Urinary bladder (tissue), 4 donors: ENCODE measurements at places on chromosomes 1 and 21. TPM values are rescaled to one million over a fixed set of nuclear protein-coding genes. Genes with fewer than 3 reads are reported as not detected.

The TIE1 gene
- total RNA-seq: 38.5 TPM

DNA sequence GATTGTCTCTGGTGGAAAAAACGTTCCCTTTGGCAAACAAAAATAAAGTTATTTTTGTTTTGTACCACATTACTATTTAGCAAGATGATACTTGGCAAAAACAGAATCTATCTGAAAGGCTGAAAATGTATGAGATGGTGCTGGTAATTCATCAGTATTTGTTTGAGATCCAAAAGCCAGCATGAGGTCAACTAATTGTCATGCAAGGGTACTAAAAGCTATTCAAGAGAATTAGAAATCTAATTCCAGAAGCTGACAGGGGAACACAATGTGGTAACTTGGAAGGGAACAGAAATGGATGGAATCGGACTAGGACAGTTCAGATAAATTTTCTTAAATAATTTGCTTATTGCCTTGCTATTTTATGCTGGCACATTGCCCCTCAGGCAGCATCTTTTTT, 263.8 kb downstream of the KCNT2 start:
- no peak for DNase-seq

DNA sequence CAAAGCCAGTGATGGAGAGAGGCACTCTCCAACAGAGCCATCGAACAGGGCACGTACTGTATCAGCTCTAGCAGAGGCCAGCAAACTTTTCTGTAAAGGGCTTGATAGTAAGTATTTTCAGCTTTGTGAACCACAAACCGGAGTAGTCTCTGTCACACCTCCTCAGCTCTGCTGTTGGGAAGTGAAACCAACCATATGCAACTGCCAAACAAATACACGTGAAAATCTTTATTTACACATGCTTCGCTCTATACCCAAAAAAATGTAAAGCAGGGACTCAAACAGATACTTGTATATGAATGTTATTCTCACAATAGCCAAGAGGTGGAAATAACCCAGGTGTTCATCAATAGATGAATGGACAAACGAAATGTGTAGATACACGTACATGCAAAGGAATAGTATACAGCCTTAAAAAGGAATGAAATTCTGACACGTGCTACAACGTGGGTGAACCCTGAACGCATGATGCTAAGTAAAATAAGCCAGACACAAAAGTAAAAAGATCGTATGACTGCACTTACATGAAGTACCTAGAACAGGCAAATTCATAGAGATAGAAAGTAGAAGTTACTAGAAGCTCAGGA, 39.0 kb downstream of the SETD4 start:
- no peak for DNase-seq

GRCh38 chr1:213120386-213120785, 69.3 kb downstream of the RPS6KC1 start:
- no peak for DNase-seq

The GBP7 gene
- total RNA-seq: not detected

DNA sequence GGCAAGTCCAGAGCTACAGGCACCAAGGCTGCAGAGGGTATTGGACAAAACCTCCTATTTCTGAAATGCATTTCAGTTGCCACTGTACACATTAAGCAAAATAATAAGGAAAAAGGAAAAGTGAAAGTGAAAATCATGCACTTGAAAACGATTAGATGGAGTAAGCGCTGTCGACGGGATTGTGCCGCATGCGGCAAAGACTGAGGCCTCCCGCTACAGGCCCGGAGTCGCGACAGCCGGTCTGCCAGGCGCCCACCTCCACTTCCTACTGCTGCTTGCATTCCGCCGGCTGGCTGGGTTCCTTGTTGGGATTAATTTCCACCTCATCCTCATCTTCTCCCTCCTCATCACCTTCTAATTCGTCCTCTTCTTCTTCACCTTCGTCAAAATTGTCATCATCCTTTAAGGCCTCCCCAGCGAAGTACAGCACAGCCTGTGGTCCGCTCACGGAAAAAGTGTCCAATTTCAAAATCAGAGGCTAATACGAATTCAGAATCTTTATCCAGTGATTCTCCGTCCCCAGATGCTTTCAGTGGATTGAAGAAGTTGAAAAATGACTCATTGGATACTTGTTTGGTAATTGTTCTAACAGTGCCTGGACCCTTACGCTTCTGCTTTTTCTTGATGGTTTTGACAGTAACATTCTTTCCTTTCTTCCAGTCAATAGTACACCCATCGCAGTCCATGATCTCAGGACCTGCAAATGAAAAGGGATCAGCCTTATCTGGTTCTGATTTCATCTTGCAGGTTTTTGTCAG, 38.0 kb downstream of the CD58 start:
- DNase-seq: no peak

The DPYD gene
- 84.3 TPM for total RNA-seq

GRCh38 chr1:9121496-9122409, 7.1 kb downstream of the GPR157 start:
- DNase-seq: no peak

- DNase-seq: no peak
Measured at GRCh38 chr1:153801028-153801625, 25.9 kb downstream of the SLC27A3 start.

DNA sequence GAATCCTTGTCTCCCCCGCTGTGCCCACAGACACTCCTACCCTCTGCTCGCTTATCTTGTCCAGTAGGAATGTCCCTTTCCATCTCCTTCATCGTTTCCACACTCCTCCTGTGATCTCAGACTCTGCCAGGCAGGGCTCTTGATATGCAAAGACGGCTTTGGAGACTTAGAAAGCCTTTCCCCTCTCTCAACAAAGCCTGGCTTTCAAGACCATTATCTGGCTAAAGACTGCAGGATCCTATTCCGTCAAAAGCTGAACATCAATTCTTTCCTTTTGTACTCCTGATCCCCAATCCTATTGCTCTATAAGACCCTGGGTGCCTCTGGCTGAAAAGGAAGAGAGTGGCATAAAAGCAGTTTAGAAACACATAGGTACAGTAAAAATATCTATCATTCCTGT, 63.9 kb downstream of the SDC3 start:
- no peak for DNase-seq

The MTARC1 gene
- total RNA-seq: 12.2 TPM

- peak; percentile 28 for DNase-seq
Measured at GRCh38 chr1:200673952-200674823, 4.5 kb upstream of the DDX59 start.

- DNase-seq: no peak
Measured at GRCh38 chr1:158324395-158324794, 6.9 kb downstream of the CD1B start.

DNA sequence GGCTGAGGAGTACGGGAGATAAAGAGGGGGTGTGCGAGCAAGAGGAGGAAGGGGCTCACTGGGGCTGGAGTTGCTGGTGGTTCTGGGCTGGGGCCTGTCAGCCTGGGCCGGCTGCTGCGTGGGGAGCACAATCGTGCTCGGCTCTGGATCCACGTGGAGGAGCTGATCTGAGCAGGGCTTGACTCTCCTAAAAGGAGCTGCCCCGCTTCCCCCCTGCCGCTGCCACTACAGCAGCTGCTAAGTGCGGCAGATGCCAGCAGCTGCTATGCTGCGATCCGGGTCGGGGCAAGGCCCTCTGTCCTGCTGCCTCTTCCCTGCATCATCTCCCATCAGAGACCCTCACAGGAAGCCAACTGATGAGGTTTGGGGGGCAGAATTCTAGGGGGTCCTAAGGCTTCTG, 165.9 kb downstream of the PCBP3 start:
- no peak for DNase-seq

DNA sequence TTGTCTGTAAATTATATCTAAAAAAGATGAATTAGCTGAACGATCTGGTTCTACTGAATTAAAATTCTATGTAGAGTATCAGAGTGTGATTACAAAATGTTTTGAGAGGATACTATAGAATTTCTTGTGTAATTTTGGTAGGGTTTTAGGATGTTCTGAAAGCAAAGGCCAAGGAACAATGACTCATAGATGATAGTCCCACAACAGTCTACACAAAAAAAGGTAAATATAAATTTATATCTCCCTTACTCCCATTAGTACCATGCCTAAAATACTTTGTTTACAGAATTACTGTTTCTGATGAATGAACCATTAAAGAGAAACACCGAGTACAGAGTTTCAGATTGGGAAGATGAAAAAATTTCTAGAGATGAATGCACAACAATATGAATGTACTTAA, 9.5 kb downstream of the EDEM3 start:
- DNase-seq: no peak

GRCh38 chr1:55716610-55717009, 501.4 kb upstream of the USP24 start:
- DNase-seq: no peak

DNA sequence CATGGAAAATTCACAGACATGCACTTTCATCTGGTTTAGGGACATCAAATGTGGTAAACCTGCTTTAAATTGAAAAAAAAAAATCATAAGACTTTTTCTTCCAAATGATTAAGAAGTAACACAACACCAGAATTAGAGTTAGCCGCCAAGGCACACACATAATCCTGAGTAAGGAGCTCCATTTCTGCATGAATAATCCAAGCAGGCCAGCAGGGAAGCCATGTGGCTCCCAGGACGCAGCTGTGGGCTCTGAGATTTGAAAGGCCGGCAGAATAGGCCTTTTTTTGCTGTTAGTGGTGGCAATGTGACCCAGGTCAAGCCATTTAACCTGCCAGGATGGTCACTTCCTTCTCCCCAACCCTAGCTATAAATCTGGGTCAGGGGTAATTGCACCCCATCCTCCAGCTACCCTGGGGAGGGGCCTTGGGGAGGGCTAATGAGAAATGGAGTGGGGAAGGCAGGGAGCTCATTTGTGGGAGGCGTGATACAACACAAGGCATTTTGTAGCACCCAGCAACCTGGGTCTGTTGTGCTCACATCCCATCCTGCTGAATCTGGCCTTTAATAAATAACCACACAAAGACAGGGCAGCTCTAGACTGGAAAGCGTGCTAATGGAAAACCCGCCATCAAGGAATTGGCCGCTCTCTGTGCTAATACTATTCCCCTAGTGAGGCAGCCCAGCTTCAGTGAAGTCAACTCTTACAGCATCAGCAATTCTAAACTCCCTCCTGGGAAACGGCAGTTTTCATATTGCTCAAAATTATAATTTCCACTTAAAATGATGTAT, 178.5 kb downstream of the RHOU start:
- no peak for DNase-seq

- no peak for DNase-seq
Measured at GRCh38 chr1:110538075-110538474, 19.1 kb upstream of the KCNA10 start.

GRCh38 chr1:34758751-34759150, 789 bp upstream of the GJB4 start:
- DNase-seq: no peak

The PTAFR gene
- 3.0 TPM for total RNA-seq

The AGT gene
- 8.7 TPM for total RNA-seq

- DNase-seq: no peak
Measured at GRCh38 chr1:7002728-7003127, 217.5 kb downstream of the CAMTA1 start.

- no peak for DNase-seq
Measured at GRCh38 chr1:225415307-225415706, 12.5 kb downstream of the LBR start.

GRCh38 chr1:4563586-4563985, 90.8 kb upstream of the AJAP1 start:
- DNase-seq: no peak

The TMEM9 gene
- total RNA-seq: 46.4 TPM

- no peak for DNase-seq
Measured at GRCh38 chr1:164764333-164764732, 205.3 kb downstream of the PBX1 start.

The PRAMEF17 gene
- not detected for total RNA-seq

- DNase-seq: no peak
Measured at GRCh38 chr1:35229587-35230360, 36.8 kb upstream of the SFPQ start.

The TMEM125 gene
- 0.32 TPM for total RNA-seq

DNA sequence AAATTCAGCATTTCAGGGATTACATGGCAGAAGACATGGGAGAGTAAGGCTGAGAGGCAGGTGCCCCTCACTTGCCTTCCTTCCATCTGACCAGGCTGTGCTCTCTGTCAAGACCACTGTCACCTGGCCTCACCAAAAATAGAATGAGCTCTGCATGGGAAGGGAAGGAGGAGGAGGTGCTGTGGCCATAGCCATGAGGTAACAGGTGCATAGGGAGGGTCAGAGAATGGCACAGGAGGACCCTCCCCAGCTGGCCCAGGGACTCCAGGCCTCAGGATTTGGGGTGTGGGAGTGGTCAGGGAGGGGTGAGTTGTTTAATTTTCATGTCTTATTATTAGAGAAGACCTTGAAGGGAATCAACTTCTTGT, 192.3 kb downstream of the FCRL5 start:
- no peak for DNase-seq

GRCh38 chr1:75520862-75521475, 89.9 kb downstream of the SLC44A5 start:
- no peak for DNase-seq

GRCh38 chr1:86085741-86086409, 70.7 kb downstream of the COL24A1 start:
- no peak for DNase-seq

The SLC45A1 gene
- 1.6 TPM for total RNA-seq

The AK4 gene
- total RNA-seq: 12.5 TPM

GRCh38 chr1:216960716-216961115, 237.5 kb upstream of the ESRRG start:
- no peak for DNase-seq

GRCh38 chr1:207836591-207837347, 74.2 kb downstream of the CD34 start:
- no peak for DNase-seq

DNA sequence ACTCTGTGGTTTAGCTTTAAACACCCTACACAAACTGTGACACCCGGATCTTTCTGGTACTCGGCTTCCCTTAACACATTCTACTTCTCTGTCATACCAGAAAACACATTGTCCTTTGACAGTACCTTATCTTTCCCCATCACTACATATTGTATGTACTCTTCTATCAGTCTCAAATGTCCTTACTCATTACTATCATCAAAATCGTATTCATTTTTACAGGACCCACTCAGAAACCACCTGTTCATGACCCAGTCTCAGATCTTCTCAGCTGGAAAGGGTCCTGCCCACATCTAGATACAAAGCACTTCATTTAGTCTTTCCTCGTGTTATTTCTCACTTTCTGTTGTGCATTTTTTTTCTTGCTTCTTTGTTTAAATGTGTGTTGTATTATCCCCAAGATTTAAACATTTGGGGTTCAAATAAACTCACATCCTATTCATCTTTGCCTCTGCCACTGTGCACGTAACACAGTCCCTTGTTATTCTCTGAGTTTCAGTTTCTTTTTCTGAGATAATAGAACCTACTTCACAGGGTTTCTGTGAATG, 27.7 kb downstream of the CD34 start:
- no peak for DNase-seq

The KIF26B gene
- 12.2 TPM for total RNA-seq

- no peak for DNase-seq
Measured at GRCh38 chr1:45723248-45723930, 27.1 kb downstream of the IPP start.
